T1000 (cell line): ENCODE measurements at places on chromosomes 1 and 21.

GRCh38 chr1:187985145-187985896 lies 1156.6 kb downstream of the PLA2G4A start:
- DNase-seq, result no peak

DNA sequence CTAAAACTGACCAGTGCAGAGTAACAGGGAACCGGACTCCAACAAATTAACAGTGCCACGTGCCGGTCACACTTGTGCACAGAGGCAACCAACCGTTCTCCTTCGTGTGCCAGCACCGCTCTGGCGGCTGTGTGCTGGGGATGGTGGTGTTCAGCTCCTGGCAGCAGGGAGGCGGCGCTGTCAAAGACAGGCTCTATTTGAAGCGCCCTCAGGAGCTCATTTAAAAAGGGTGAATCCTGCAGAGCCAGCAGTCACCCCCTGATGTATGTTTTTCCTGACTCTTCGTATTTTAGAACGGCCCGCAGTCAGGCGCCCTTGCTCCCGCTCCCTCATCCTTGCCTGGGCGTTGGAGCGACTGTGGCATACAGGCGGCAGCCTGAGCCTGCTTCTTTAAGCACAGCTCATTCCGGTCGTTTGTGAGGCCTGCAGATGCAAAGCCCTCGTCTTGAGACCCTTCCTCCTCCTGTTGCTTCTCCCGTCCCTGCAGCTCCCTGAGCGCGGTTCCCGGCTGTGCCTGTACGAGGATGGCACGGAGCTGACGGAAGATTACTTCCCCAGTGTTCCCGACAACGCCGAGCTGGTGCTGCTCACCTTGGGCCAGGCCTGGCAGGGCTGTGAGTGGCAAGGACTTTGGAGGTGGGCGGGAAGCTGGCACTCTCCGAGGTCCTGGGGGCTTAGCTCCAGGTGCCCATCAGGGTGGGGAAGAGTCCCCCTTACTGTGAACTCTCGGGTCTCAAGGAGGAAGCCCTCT lies 1.1 kb downstream of the DFFB start:
- DNase-seq, result no peak

DNA sequence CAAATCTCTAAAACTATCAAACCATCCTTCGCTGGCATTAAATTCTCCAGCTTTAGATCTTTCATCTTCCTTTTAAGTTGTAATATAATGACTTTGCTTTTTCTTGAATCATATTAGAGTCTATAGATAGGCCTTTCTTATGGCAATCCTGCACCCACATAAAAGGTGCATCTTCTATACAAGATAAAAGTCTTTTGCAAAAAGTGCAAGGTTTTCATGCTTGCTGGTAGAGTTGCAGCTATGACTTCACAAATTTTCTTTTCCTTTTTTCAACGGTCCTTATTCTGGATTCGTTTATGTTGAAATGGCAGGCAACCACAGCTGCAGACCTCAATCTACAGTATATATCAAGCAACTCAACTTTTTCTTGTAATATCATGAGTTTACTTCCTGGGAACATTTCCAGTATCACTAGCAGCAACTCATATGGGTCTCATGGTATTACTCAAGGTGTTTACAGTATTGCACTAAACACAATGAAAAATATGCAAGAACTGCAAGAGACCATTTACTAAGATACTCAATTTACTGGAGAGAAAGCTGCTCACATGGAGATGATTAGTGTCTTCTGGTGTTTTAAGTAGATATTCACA lies 22.1 kb downstream of the OMA1 start:
- DNase-seq, result no peak

- no peak for DNase-seq
Measured at GRCh38 chr1:160085686-160086455, 4.5 kb downstream of the KCNJ9 start.

- no peak for DNase-seq
Measured at GRCh38 chr1:205315008-205315618, 6.4 kb downstream of the NUAK2 start.

DNA sequence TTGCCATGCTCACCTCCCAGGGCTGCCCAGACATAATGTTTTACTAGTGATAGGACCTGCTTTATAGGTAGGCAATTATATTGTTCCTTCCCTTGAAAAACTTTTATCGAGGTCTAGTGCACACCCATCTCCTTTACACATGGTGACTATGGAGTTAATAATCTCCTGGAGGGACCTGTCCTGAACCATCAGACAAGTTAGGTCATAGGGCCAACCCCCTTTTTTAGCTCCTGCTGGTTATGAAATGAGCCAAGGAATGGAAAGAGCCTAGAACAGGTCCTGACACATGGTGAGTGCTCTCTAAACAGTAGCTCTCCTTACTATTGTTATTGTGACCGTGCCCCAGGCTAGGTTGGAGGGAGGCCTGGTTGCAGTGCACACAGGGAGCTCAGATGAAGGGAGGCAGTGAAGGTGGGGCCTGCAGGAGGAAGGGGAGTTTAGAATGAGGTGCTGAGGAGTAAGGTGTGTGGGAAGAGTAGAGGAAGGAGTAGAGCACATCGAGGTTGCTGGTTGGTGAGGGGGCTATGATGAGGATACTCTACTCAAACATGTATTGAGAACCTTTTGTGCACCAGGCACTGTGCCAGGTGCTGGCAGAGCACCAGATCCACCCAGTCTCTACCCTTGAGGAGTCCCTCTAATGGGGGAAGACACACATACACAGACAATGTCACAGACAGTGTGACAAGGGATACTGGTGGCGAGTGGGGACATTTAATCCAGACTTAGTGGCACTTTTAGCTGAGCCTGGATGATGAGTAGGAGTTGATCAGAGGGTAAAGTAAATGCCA lies 14.1 kb upstream of the LMNA start:
- no peak for DNase-seq

DNA sequence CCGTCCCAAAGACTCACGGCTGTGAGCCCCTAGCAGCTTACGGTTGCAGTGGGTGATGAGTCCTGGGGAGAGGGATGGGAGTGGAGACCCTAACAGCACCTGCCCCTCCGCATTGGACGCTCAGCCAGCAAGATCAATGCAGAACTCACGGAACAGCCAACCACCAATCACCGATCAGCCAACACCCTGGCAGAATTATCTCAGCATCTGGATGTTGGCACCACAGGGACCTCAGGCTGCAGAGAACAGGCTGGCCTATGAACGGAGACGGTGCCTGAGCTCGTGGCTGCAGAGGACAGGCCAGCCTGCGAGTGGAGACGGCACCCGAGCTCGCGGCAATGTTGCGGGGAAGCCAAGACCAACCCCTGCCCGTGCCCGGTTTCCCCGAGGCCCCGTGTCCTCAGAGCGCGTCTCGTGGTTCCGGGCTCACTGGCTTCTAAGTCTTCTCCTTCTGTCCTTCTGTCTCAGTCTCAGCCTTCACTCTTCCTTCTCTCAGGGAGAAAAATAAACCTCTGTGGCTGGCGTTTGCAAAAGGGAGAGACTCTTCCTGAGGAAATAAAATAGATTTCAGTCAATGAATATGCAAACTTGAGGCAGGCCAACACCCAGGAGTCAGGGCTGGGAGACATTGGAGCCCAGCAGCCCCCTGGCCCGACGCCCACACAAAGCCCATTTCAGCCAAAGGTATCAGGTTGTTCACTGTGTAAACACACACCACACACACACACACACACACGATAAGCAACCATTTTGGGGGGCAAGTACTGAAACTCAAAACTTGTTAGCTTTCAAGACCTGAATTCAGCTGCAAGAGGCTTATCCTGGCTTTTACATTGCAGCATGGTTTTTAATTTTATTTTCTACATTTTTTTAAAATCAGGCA lies 67.8 kb downstream of the SIK1 start:
- no peak for DNase-seq

DNA sequence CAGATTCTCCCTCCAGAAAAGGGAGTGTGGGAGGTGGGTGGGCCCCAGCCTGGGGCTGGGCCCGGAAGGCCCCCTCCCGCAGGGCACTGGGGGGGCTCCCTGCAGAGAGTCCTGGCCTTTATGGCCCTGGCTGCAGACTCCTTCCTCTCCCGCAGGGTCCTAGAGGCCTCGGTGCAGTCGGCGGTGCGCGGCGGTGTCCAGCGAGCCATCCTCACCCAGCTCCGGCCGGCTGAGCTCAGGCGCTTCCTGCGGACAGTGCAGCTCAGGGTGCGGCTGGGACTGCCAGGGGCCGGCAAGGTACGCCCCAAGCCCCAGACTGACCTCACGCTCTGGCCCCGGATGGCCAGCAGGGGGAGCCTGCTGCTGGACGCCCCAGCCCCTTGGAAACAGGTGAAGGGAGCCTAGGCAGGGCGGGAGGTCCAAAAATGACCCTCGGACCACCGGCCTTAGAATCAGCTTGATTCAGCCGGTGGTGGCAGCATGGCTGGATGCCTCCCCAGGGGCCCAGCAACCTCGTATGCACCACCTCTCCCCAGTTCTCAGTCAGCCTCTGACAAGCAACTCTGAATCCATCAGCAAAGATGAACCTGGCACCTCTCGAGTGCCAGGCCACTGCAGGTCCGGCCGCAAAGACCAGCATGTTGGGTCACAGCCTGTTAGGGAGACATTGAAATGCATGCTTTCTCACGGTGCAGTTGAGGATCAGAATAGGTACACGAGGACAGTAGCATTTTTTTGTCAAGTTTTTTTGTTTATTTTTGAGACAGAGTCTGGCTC lies 20.6 kb downstream of the MTHFR start:
- DNase-seq, result no peak

GRCh38 chr1:12037486-12038355 lies 18.4 kb downstream of the MIIP start:
- DNase-seq, result no peak

- no peak for DNase-seq
Measured at GRCh38 chr1:206787891-206788290, 15.6 kb upstream of the IL10 start.

GRCh38 chr1:150464422-150464826 lies 22.8 kb upstream of the TARS2 start:
- peak; percentile 28 for DNase-seq

DNA sequence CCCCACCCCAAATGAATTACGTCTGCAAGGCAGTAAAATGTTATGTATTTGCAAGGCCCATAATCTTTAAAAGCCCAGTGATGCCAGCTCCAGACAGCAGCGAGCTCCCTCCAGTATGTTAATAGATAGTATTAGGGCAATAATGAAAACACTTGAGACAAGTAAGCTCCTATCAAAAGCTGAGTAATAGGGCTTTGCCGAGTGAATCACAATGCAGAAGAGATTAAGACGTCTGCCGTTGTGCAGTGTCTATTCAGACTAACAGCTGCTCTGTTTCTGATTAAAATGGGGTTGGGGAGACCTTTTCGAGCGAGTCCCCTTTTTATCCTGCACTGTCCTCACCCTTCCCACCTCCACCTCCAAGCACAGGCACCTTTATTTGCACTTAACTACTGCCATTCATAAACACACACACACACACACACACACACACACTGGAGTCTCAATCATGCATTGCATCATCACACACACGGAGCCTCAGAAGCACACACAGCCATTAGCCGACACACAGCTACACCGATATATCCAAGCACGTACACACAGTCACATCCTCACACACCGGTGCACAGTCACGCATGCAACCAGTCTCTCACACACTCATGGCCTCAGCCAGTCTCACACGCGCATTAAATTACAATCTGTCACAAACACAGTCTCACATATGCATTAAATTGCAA lies 46.0 kb upstream of the FOXO6 start:
- no peak for DNase-seq

GRCh38 chr1:24898152-24898908 lies 31.7 kb downstream of the RUNX3 start:
- no peak for DNase-seq

- no peak for DNase-seq
Measured at GRCh38 chr1:175758601-175759000, 15.2 kb upstream of the TNR start.

- DNase-seq, result no peak
Measured at GRCh38 chr1:9213956-9214355, 20.6 kb upstream of the H6PD start.

DNA sequence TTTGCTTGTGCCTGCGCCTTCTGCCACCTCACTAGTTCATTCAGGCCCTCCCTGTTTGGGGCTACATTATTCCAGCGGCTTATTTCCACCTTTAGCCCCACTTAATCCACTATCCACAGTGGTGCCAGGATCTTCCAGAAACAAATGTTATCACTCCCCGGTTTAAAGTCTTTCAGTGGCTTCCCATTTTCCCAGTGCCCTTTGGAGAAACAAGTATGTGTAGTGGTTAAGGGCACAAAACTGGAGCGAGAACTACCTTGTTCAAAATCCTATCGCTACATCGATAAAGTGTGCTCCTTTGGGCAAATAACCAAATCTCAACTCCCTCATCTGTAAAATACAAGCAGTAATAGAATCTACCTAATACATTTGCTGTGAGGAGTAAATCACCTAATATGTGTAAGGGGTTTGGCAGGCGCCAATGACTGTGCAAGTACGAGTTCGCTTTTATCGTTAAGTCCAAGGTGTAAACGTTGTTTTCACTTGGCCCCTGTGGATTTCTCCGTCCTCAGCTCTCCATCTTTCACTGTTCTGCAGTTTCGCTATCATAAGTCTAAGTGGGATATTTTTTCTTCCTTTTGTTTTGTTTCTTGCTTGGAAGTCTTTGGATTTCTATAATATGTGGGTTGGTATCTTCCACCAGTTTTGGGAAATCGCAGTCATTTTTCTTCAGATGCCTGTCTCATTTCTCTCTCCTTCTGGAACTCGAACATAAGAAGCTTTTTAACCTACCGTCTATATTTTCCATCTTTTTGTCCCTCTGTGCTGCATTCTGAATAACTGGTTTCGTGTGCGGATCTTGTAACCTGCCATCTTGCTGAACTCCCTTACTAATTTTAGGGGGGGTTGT lies 844 bp upstream of the MEAF6 start:
- DNase-seq, result no peak

DNA sequence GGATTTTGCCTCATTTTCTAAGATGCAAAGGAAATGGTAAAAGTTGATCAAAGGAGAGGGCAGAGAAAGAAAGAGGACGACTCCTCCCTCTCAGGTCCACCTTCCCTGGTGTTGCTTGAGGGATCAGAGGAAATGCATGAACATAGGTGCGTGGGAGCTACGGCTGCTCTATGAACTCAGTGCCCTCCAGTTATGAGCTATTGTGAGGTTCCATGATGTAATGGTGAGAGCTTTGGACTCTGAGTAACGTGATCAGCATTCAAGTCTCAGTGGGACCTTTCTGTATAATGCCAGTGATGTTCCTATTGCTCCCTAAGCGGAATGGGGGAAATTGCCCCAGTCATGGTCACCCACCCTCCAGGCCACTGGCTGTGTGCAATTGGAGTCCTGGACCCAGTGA lies 25.9 kb upstream of the NBPF3 start:
- DNase-seq, result no peak
